ENCODE measurements at places on chromosomes 2 and 18. TPM values are rescaled to one million over a fixed set of nuclear protein-coding genes. Genes with fewer than 3 reads are reported as not detected.

RNASEH1 gene
- total RNA-seq, result 38.7 TPM

MSGN1 gene
- not detected for total RNA-seq

PCBP1 gene
- 518 TPM for total RNA-seq

ACYP2 gene
- total RNA-seq, result 5.7 TPM

SNORC gene
- 3.4 TPM for total RNA-seq

IL37 gene
- total RNA-seq, result not detected

CXCR1 gene
- not detected for total RNA-seq

SERPINB3 gene
- 0.11 TPM for total RNA-seq

RGPD3 gene
- total RNA-seq, result 0.11 TPM
